Frontal cortex (tissue), 4 donors: ENCODE measurements at places on chromosomes 3 and 15. TPM values are rescaled to one million over a fixed set of nuclear protein-coding genes. Genes with fewer than 3 reads are reported as not detected.

Gene ACTC1
- 0.41 TPM for total RNA-seq

Gene NRROS
- 0.82 TPM for total RNA-seq

Gene CISH
- 0.41 TPM for total RNA-seq

Gene POPDC2
- total RNA-seq, result 0.82 TPM

Gene TMEM158
- 19.6 TPM for total RNA-seq

Gene RBPMS2
- under 0.01 TPM for total RNA-seq

Gene KY
- 0.41 TPM for total RNA-seq

Gene EPB42
- 2.0 TPM for total RNA-seq

Gene HHATL
- not detected for total RNA-seq

Gene GOLGA6L10
- 2.0 TPM for total RNA-seq

Gene GOLGA8G
- not detected for total RNA-seq

Gene SNURF
- total RNA-seq, result 34.2 TPM

Gene BCL2A1
- total RNA-seq, result 0.82 TPM

- no peak for DNase-seq
These were observed 67.1 kb downstream of the AAGAB start for GRCh38 chr15:67187351-67187854.

DNA sequence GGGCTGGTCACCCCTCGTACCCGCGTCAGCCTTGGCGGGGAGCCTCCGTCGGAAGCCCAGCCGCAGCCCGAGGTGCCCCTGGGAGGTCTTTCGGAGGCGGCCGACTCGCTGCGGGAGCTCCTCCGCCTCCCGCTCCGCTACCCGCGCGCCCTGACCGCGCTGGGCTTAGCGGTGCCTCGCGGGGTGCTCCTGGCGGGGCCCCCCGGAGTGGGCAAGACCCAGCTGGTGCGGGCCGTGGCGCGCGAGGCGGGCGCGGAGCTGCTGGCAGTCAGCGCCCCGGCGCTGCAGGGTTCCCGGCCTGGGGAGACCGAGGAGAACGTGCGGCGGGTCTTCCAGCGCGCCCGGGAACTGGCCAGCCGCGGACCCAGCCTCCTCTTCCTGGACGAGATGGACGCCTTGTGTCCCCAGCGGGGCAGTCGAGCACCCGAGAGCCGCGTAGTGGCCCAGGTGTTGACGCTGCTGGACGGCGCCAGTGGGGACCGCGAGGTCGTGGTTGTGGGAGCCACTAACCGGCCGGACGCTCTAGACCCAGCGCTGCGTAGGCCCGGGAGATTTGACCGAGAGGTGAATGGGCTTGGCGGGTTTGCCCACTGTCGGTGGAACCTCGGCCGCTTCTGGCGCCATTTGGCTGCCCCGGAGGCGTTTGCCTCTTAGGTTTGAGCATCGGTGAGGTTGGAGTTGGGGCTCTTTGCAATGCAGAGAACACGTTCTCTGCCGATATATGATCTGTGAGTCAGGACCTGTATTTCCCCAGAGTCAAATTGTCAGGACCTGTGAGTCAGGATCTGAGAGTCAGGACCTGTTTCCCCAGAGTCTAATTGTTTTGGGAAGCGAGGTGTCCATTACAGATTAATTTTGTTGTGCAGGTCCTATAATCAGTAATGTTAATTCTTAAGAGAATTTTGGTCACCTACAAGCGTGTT is 24.9 kb upstream of the GATM start:
- peak; percentile 28 for DNase-seq

- DNase-seq, result no peak
These were observed 9.8 kb upstream of the PRR23E start for GRCh38 chr3:127182848-127183714.

- no peak for DNase-seq
These were observed 773.9 kb upstream of the CADM2 start for GRCh38 chr3:84184937-84185336.

DNA sequence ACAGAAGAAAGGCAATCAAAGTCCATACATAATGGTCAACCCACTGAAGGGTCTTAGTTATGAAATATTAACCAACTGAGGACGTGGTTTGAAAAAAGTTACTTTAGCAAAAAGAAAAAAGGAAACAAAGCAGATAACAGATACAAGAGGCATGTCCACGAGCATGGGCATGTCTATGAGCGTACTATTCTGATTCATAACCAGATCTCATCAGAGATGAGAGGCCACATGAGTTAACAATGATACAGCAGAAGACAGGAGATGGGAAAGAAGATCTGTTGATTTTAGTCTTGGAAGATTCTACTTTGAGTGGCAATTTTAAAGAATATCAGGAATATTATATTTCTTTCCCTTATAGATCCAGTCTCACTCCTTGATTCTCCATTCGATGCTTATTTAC is 262.9 kb upstream of the SLITRK3 start:
- no peak for DNase-seq

DNA sequence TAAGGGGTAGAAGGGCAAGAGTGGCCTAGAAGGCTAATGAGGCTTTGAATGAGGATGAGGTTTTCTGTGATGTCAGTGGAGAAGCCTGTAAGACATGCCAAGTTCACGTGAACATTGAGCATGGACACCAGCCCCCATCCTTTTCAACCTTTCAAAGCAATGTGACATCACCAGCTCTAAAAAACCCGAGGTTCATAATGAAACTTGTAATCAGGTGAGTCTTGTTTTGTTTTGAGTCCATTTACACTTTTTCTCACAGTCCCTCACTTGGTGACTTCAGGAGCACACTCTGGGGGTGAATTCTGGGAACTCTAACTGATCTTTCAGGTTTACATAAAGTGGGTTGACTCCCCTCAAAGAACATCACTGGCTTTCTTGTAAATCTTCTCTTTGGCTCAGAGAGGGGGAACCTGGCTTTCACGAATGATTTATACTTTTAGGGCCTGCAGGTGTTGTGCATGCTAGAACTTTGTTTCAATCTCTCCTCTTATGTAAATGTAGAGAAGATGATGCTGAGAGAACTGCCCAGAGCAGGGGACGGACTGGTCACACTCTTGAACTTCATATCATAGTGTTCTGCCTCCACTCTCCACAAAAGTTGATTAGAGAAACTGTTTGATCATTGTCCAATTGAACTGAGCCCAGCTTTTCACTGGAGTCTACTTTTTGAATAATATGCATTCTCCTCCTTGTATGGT is 224.7 kb upstream of the SATB1 start:
- DNase-seq, result no peak

DNA sequence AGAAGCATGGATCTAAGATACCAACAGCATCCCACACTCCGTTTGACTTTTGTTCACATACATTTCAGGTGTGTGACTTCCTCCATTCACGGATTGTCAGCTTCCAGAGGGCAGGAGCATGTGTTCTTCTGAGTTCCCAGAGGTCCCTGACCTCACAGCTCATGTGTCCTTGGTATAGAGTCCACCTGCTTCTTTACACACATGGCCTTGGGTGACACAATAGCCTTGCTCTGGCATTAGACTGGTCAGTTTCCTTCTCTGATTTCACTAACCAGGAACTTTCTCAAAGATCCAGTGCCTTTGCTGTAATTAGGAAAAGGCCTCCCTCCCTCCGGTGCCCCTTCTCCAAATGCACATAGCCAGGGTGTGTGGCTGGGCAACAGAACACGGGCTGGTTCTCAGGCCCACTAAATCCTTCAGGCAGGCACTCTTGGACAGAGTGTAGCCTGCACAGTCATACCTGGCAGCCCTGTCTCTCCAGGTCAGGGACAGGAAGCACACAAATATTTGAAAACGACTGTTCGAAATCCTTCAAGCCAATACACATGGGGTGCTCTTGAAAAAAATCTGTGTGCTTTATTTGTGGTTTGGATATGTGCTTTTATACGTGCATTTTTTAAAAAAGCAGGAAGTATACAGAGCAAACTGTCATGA is 81.1 kb downstream of the TRIM42 start:
- no peak for DNase-seq

GRCh38 chr3:56375654-56376053 is 92.6 kb downstream of the ERC2 start:
- DNase-seq, result no peak

GRCh38 chr3:180694321-180694720 is 15.0 kb upstream of the CCDC39 start:
- DNase-seq, result no peak

DNA sequence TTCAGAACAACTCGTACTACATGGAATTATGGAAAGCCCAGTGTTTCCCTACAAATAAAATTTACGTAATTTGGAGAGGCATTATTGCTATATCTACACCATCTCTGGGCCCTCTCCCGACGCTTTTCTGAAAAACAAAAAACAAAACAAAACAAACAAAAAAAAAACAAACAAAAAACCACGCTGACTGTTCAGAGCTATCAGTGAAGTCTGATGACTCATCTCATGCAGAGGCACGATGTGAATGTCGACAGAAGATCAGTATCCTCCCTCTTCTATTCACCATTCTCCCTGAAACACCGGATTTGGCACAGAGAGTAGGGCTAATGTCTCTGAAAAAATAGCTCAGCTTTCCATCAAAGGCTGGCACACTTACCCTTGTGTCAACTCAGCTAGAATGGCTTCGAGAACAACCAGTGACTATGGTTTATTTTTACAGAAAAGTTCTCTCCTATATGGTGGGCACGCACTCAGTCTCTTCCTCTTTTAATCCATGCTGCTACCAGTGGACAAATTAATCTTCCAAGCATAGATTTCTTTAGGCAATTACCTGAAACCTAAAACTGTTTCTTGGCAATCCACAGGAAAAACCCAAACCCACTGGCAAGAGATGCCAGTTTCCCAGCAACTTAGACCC is 1.5 kb downstream of the CRBN start:
- DNase-seq, result no peak

DNA sequence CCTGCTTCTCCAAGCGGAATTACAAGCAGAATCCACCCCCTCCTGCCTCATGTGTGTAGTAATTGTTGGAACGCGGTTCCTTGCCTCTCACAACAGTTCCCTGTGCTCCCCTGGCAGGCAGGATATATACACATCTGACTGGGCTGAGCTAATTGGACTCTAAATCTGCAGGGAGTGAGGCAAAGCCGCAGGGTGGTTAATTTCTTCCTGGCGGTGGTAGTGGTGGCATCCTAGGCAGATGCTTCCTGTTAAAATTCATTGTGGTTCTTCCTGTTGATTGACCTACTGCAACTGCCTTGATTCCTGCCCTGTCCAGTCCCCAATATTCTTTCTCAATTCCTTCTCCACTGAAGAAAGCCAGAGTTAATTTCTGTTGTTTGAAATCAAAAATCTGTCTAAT is 202.9 kb upstream of the PROK2 start:
- DNase-seq, result no peak

DNA sequence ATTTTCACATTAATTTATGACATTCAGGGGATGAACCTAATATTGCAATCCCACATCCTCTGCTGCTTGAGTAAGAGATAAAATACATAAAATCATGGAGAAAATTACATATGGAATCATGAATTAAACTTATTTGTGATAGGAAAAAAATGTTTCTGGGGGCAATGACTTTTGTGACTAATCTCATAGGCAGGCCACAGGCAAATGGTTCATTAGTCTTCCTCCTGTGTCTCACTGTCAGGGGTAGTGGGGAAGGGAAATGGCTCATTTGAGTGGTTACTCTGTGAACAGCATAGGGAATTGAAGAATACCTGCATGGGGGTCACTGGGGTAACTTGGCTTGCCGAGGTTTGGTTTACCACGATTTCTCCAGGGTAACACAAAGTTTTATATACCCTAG is 72.0 kb downstream of the TFG start:
- no peak for DNase-seq

DNA sequence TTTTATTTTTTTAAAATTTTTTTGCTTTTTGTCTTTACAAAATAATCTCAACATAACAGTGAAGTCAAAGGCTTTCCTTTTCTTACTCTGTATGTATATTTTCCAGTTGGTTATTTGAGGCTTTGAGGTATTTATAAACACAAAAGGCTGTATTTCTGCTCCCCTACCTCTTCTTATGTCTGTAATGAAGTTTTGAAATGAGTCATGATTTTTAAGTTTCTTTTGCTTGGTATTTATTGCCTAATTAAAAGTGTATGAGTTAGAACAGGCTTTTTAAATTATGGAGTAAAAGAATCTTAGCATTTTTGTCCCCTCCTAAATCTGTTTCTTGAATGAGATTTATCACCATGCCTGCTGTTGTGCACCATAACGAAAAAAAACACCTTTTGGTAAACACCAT is 66.0 kb downstream of the DCUN1D1 start:
- no peak for DNase-seq

GRCh38 chr3:130783629-130784028 is 37.0 kb upstream of the PIK3R4 start:
- DNase-seq, result no peak

DNA sequence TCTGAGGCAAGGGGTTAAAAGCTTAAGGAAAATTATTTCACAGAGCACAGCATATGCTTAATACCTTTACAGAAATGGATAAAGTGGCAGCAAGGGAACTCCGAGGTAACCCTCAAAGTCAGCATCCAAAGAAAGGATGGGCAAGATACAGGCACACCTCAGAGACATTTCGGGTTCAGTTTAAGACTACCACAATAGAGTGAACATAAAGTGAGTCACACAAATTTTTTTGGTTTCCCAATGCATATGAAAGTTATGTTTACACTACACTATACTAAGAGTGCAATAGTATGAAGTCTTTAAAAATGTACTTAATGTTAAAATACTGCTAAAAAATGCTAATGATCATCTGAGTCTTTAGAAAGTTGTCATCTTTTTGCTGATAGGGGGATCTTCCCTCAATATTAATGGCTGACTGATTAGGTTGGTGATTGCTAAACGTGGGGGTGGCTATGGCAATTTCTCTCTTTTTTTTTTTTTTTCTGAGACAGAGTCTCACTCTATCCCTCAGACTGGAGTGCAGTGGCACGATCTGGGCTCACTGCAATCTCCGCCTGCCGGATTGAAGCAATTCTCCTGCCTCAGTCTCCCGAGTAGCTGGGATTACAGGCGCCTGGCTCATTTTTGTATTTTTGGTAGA is 10.0 kb downstream of the UBR1 start:
- DNase-seq, result no peak

- DNase-seq, result no peak
These were observed 42.1 kb upstream of the RARB start for GRCh38 chr3:25385807-25386460.

- DNase-seq, result no peak
These were observed 96.8 kb downstream of the ANXA2 start for GRCh38 chr15:60301024-60301423.

- DNase-seq, result no peak
These were observed 1.9 kb downstream of the LRIG1 start for GRCh38 chr3:66498687-66499621.

- DNase-seq, result no peak
These were observed 593.3 kb downstream of the FOXP1 start for GRCh38 chr3:70990185-70990584.

DNA sequence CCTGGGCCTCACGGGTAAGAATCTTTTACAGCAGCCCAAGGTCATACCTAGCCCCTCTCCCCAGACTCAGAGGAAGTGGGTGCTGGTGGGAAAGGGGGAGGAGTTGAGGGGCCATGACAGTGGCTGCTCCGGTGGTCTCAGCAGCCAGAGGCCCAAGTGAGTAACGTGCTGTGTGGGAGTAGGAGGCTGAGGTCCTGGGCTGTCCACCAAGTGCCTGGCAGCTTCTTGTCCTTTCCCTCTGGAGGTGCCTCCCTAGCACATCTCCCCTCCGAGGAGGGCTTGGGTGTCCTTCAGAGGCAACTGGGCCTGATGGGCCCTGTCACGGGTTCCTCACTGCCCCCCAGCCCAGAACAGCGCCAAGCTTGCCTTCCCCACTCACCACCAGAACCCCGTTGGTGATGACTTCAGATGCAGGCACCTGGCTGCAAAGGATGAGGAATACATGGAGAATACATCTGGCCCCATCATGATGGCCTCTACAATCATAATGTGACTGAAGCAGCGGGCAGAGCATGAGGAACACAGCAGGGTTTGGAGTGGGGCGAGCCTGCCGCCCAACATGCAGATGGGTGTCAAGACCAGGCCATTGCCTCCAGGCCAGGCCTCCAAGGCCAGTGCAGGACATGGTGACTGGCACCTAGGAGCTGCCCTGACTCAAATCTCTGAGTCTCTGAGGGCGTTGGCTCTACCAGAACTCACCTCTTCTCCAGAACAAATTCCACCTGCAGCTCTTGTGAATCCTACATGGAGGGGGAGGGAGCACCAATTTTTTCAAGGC is 3.3 kb downstream of the PLA2G4F start:
- DNase-seq, result no peak
